ENCODE measurements at places on chromosomes 2 and 18. TPM values are rescaled to one million over a fixed set of nuclear protein-coding genes. Genes with fewer than 3 reads are reported as not detected.

Gene UGGT1
- total RNA-seq, result 35.0 TPM

Gene CYS1
- 0.19 TPM for total RNA-seq

Gene DCAF17
- 14.7 TPM for total RNA-seq

Gene RAB17
- total RNA-seq, result 0.33 TPM

Gene PMAIP1
- total RNA-seq, result 14.5 TPM

Gene CCDC85A
- 0.76 TPM for total RNA-seq

DNA sequence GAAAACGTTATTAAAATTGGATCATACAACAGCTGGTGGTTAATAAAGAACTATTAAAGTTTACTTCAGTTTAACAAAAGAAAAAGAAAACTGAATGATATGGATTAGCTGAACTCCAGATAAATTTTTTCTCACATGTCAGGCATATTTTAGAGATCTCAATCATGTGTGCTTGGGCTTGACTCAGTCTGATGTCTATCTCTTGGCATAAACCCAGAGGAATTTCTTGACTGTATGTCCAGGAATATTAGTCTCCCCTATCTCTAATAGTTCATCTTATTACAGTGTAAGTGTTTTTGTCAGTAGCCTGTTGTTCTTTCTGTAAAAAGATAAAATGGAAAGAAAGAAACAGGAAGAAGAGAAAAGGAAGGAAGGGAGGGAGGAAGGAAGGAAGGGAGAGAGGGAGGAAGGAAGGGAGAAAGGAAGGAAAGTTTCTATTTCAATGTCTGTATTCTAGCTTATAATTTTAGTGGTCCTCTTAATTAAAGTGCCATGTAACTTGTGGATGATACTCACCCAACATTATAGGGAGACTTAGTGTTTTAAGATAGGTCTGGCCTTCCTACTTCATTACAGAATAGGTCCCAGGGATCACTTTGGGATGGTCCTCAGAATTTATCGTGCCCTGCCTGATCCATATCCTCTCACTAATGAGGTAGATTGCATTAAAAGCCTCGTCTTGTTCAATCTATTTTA is 99.7 kb upstream of the UGP2 start:
- DNase-seq, result no peak

- no peak for DNase-seq
Measured at GRCh38 chr18:36543030-36543429, 245.5 kb downstream of the FHOD3 start.

All from thymus (tissue), 14 donors.